ENCODE measurements at places on chromosomes 4 and X.
A peak's percentile ranks its signal among the peaks of the same experiment; 100 is the strongest.

- DNase-seq = no peak
These were observed 55.7 kb downstream of the ANTXR2 start for GRCh38 chr4:80017125-80017854.

- DNase-seq = no peak
These were observed 173.1 kb downstream of the STK32B start for GRCh38 chr4:5224340-5224739.

GRCh38 chrX:13700380-13700779 lies 11.5 kb downstream of the RAB9A start:
- DNase-seq = no peak

GRCh38 chrX:136438192-136438591 lies 49.6 kb upstream of the BRS3 start:
- DNase-seq = no peak

- DNase-seq = no peak
These were observed 34.4 kb upstream of the CENPU start for GRCh38 chr4:184768296-184768695.

- DNase-seq = no peak
These were observed 3.7 kb downstream of the FGD1 start for GRCh38 chrX:54492340-54492739.

GRCh38 chrX:30918480-30918879 lies 29.4 kb upstream of the TAB3 start:
- DNase-seq = no peak

- no peak for DNase-seq
These were observed 137.9 kb upstream of the S100G start for GRCh38 chrX:16511796-16512776.

DNA sequence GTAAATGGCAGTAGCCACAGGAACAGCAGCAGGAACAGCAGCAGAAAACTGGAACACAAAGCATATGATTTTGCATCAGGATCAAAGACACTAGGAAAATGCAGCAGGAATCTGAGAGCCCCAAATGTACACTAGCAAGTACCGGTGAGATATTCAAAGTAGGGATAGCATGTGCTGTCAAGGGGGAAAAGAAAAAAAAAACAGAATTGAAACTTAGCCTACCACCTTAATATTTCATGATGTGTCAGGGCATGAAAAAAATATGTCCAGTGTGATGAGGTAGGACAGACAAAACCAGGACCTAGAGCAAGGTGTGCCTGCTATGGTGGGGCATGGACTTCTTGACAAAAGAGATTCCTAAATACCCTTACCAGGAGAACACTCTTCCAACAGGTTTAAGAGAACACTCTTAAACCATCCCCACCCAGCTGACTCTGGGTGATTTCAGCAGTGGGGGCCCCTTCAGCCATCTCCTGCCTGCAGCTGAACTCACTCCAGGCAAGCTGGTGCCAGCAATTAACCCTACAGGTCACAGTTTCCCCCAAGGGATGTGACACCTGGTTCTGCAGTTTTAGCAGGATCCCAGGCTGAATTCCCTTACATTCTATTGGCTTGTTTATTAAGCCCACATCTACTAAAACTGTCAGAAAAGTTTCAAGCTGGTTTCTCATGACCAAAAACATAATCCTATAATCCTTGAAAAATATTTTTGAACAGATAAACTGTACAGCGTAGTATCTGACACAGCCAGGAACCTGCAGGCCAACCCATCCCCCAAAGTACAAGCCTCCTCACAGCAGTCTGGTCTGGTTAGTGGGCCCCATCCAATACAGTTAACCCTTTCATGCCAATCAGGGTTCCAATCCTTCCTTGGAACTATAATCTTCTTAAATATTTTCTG lies 62.9 kb upstream of the FMR1 start:
- no peak for DNase-seq

GRCh38 chr4:77026322-77026704 lies 49.5 kb downstream of the CCNI start:
- no peak for DNase-seq

- DNase-seq = peak; percentile 87
These were observed at the start of gene PARM1 for GRCh38 chr4:74932832-74933561. Gene PARM1 (plus strand): TSS chr4:74933116. CDS start chr4:74933328, 212 bp downstream.

DNA sequence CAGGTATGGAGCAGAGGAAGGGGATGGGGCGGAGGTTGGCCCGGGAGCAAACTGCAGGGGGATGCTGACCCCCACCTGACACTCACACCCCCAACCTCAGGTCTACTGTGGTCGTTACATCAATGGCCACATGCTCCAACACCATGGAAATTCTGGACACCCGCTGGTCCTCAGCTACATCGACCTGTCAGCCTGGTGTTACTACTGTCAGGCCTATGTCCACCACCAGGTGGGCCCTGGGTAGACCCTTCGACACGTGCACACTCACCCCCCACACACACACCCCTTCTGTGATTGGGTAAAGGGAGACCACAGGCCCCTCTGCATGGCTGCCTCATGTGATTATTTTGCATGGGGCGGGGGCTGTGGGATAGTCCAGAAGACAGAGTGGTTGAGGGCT lies 2.2 kb upstream of the ERAS start:
- no peak for DNase-seq

DNA sequence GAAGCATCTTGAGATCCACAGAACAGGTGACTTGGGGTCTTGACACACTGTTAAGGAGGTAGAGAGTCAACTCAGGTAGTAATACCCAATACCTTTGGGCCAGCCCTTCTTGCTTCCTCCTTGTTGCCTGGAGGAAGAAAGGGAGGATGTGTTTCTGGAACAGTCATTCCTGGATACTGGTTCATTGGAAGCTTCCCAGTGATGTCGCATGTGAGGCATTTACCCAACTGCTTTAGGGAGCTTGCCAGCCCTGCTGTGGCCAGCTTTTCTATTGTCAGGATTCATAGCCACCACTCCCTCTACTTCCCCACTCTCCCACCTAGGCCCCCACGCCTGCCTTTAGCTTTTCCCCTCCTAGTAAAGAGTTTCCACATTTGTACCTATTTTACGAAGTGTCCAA lies 310.3 kb upstream of the PRPS2 start:
- no peak for DNase-seq

DNA sequence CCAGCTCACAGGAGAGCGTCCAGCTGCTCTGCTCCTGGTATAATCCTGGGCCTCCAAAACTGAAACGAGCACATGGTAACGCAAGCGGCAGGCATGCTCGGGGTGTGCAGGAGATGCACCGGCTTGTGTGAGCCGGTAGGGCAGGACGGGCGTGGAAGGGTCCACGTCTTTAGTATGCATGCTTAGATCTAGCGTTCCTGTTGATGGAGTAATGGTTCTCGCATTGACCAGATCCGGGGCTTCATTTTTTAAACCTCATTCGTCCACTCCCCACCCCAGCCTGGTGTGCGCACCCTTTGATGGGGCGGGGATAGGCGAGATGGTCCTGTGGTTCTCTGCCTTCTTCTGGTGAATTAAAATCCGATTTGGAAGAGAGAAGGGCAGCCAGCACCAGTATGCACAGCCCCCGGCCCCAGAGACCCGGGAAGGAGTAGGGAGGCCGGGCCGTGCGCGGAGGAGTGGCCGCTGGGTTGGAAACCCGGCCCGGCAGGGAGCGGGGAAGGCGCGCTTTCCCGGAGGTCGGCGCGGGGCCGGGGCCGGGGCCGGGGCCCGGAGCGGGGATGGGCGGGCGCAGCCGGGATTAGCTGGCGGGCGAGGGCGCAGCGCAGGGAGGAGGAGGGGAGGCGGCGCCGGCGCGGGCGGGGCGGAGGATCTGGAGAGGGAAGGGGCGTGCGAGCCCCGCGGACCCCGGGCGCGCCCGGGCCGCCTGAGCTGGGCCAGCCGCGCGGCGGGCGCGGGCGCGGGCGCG lies 39.9 kb downstream of the FAM149A start:
- DNase-seq = peak; percentile 78

- DNase-seq = peak; percentile 61
These were observed 328.7 kb upstream of the ZFP42 start for GRCh38 chr4:187666697-187667494.

- DNase-seq = no peak
These were observed 6.0 kb upstream of the BCOR start for GRCh38 chrX:40103565-40104323.

DNA sequence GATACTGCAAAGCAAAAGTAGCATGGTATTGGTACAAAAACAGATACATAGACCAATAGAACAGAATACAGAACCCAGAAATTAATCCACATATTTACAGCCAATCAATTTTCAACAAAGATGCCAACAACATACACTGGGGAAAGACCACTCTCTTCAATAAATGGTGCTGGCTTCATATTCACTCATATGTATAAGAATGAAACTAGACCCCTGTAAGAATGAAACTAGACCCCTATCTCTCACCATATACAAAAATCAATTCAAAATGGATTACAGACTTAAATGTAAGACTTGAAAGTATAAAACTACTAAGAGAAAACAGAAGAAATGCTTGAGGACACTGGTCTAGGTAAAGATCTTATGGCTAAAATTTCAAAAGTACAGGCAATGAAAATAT lies 19.3 kb downstream of the TLR6 start:
- DNase-seq = no peak

DNA sequence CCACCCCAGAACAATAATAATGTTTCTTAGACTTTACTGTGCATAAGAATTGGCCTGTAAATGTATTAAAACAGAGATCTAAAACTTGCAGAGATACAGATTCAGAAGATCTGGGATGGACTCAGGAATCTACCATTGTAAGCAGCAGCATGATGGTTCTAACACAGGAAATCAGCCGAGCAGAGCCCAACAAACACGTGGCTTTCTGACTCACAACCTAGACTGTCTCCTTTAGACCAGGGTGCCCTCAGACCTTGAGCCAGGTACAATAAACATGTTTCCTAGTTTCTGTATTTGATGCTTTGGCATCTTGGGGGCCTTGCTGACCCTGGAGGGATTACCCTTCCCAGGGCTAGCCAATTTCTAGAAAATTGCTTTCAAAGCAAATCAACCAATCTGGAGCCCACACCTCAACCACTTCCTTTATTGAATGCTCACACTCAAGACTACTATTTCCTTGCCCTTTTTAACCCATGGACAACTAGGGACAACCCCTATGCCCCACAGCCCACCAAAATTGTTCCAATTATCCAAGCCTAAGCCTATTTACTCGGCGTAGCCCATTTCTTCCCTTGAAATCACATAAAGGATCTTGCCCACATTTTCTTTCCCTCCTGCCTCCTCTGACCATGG lies 80.5 kb downstream of the TBC1D9 start:
- DNase-seq = no peak

- no peak for DNase-seq
These were observed 56.0 kb downstream of the GPR82 start for GRCh38 chrX:41779941-41780340.

- DNase-seq = peak; percentile 32
These were observed 26.7 kb upstream of the C1QTNF7 start for GRCh38 chr4:15400981-15401671.

DNA sequence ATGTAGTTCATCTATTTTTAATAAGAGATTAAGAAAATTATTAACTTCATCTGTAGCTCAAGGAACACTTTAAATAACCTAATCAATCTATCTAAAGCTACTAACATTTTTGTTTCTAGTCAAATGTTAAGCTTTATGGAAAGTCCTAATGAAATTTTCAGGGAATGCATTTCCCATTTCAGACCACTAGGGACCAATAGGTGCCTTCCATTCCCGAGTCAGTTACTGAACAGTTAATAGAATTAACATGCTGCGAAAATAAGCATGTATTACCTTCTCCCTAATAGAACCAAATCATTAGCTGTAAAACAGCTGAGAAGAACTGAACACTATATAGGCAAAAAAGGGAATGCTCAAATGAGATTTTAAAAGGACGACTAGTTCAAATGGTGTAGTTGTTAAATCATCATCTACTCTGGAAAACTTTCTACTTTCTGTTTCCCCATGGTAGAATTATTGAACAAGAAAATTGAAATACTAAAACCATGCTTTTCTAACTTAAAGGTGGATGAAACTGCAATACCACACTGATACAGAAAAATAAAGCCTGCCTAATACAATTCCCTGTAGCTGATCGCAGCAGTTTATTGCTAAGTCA lies 22.5 kb downstream of the STX18 start:
- no peak for DNase-seq

GRCh38 chr4:56641494-56642051 lies 39.5 kb downstream of the HOPX start:
- DNase-seq = no peak

GRCh38 chr4:12050357-12050756 lies 621.7 kb upstream of the HS3ST1 start:
- DNase-seq = no peak

DNA sequence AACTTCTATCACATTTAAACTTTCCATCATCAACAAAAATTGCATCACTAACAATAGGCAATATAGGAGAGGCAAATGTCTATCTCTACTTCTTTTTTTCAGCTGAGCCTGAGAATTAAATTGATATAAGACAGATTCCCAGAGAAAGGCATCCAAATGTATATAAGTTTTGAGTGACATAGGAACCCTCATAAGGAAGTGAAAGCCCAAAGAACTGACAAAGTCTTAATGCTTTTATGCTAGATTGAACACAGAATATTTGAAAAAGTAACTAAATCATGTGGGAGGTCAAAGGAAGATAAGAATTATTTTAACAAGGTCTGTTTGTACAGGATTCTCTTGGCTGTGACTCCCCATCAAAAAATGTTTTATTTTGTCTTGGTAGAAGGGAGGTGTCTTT lies 714.9 kb downstream of the GRXCR1 start:
- DNase-seq = no peak

DNA sequence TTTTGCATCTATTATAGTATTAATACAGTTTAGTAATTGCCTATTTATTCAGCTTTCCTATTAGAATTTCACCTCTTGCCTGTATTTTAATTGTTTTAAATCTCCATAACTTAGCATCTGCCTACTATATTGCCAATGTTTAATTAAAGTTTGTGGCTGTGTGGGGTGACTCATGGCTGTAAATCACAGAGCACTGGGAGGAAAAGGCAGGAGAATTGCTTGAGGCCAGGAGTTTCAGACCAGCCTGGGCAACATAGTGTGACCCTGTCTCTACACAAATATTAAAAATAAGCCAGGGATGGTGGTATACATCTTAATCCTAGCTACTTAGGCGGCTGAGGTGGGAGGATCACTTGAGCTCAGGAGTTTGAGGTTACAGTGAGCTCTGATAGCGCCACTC lies 14.5 kb upstream of the CCSER1 start:
- no peak for DNase-seq

DNA sequence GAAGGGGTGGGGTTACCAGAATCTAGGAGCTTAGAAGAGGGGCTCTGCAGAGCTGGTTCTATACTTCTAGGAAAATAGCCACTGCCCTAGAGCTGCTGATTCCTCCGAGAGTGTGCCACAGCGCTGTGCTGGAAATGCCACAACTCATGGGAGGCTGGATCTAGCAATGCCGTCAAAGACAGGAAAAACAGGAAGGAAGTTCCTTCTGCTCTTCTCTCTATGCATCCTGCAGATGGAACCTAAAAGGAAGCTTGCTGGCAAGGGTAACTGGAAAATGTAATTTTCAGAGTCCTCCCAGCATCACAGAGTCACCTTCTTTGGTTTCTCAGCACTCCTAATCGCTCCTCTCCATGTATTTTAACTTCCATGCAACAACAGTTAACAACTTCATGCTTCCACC lies 121.2 kb upstream of the TLL1 start:
- no peak for DNase-seq

GRCh38 chr4:169773889-169774288 lies 16.1 kb upstream of the HPF1 start:
- no peak for DNase-seq
